Metanephros (tissue), 2 donors: ENCODE measurements at places on chromosomes 1 and 21. TPM values are rescaled to one million over a fixed set of nuclear protein-coding genes. Genes with fewer than 3 reads are reported as not detected.

SPRR3 gene
- 0.58 TPM for total RNA-seq

TMEM82 gene
- 2.5 TPM for total RNA-seq

ANXA9 gene
- 8.5 TPM for total RNA-seq

CASQ2 gene
- total RNA-seq = 70.6 TPM

PLA2G2A gene
- total RNA-seq = not detected

RPE65 gene
- not detected for total RNA-seq

RPS27 gene
- 4,585 TPM for total RNA-seq

PARS2 gene
- total RNA-seq = 8.5 TPM

ELF3 gene
- 106 TPM for total RNA-seq

TNFAIP8L2 gene
- 2.3 TPM for total RNA-seq

SAMD13 gene
- total RNA-seq = 3.0 TPM

FMOD gene
- 41.8 TPM for total RNA-seq

FCER1G gene
- 21.9 TPM for total RNA-seq

BGLAP gene
- 2.1 TPM for total RNA-seq
